ENCODE measurements at places on chromosomes 2 and 18. TPM values are rescaled to one million over a fixed set of nuclear protein-coding genes. Genes with fewer than 3 reads are reported as not detected.

GRCh38 chr2:33782395-33783230 is 183.5 kb upstream of the FAM98A start:
- no peak for DNase-seq
- H3K36me3 ChIP-seq = no peaks in the 10 kb centered on the region
- no peak overlapping the region for H3K27ac ChIP-seq
- H3K4me3 ChIP-seq = no peak overlapping the region

AQP12A gene
- total RNA-seq = not detected

- H3K4me3 ChIP-seq = no peak overlapping the region
- no peaks in the 10 kb centered on the region for H3K36me3 ChIP-seq
- no peak overlapping the region for H3K27ac ChIP-seq
- no peaks in the 10 kb centered on the region for H3K27me3 ChIP-seq
- no peak for DNase-seq
Observed at GRCh38 chr2:140183056-140183765, 1403.0 kb upstream of the NXPH2 start.

- no peak overlapping the region for H3K4me3 ChIP-seq
- H3K27ac ChIP-seq = no peak overlapping the region
- H3K4me1 ChIP-seq = no peaks in the 10 kb centered on the region
- DNase-seq = no peak
Observed at GRCh38 chr2:165655661-165656060, 138.4 kb downstream of the GALNT3 start.

ZSCAN30 gene
- 34.6 TPM for total RNA-seq

- no peak for DNase-seq
- H3K4me1 ChIP-seq = no peaks in the 10 kb centered on the region
- H3K36me3 ChIP-seq = no peaks in the 10 kb centered on the region
- no peaks in the 10 kb centered on the region for H3K27me3 ChIP-seq
- no peak overlapping the region for H3K27ac ChIP-seq
Observed at GRCh38 chr2:59339121-59339836, 1098.2 kb upstream of the FANCL start.

- no peak overlapping the region for H3K4me3 ChIP-seq
- peak; percentile 40 for DNase-seq
- H3K36me3 ChIP-seq = no peaks in the 10 kb centered on the region
- peaks cover 7% of the 10 kb centered on the region for H3K4me1 ChIP-seq
- no peaks in the 10 kb centered on the region for H3K27me3 ChIP-seq
Observed at GRCh38 chr2:217393585-217394032, 533.7 kb upstream of the TNP1 start.

- H3K36me3 ChIP-seq = no peaks in the 10 kb centered on the region
- no peak overlapping the region for H3K4me3 ChIP-seq
- H3K4me1 ChIP-seq = peaks cover 16% of the 10 kb centered on the region
- no peak overlapping the region for H3K27ac ChIP-seq
Observed at GRCh38 chr2:28601616-28602015, 105.8 kb downstream of the PLB1 start.
